ENCODE measurements at places on chromosomes 1 and 21.

- no peak for DNase-seq
Observed at GRCh38 chr1:194279975-194280374, 1093.6 kb upstream of the B3GALT2 start.

GRCh38 chr1:234499119-234499942 lies 20.4 kb upstream of the TARBP1 start:
- peak; percentile 74 for DNase-seq

- no peak for DNase-seq
Observed at GRCh38 chr1:90964444-90965035, 57.3 kb downstream of the ZNF644 start.

DNA sequence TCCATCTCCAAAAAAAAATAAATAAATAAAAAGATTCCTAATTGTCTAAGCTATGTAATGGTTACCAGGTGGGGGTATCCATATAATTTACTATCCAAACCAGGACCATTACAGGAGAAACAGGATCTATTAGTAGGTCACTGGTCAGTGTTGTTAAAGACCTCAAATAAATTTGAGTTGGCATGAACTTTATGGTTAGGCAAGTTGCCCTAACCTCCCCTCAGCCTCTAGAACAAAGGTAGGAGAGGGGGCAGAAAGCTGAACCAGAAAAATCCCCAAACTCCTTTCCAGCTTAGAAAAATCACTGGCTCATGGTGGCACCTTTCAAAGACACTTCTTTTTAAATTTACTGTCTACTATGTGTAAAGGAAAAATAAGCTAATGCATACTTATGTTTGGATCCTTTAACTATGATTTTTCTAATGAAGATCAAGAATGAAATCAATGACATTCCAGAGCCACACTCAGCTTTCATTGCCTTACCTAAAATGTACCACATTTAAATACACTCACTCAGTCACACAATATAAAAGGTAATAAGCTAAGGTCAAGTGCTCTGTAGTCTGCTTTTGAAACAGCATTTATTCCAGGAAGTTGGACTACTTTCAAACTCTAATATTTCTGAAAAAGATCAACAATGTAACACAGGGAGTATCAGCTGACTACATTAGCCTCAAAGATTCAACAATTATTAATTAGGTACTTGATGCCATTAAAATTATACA lies 13.8 kb downstream of the EIF4G3 start:
- no peak for DNase-seq

DNA sequence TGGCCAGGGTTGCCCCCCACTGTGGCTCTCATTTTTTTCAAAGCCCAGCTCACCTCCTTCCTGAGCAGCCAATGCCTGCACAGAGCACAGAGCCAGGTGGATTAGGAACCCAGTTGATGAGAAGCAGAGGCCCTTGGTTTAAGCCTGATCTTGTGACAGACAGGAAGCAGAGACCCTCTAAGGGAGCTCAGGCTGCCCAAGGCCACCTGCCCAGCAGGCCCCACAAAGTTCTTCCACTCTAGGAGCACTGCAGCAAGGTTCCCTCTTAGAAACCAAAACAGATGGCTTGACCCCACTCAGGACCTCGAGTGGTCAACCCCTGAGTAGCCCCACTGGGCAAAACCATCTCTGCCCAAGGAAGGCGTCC lies 25.5 kb upstream of the PRSS38 start:
- no peak for DNase-seq

DNA sequence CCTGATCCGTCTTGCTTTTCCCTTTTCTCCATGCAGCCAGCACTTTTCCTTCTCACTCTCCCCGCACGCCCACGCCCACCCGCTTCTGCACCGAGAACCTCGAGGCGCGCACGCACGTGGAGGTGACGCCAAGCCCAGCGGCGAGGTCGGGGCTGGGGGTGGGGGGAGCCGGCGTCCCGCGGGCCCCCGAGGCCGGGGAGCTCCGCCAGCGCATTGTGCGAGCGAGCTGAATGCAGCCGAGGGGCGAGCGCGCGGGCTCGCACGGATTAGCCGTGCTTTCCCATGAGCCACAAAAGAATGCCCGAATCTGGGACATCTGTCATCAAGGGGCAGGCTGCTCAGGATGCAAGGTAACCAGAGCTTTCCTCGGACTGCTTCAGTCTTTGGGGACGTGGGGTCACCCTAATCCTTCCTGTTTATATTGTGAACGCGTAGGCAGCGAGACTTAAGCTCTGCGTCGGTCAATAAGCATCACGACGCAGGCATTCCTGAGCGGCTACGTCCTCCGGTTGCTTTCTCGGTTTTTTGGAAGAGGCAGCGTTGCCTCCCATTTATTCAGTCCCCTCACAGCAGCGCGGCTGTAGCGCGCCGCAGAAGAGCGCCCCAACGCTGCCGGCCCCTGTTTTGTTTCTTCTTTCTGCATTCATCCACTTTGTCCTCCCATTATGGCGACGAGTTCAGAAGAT lies 67.3 kb upstream of the AKT3 start:
- DNase-seq: no peak

GRCh38 chr1:178960482-178961240 lies 65.0 kb upstream of the FAM20B start:
- DNase-seq: no peak

DNA sequence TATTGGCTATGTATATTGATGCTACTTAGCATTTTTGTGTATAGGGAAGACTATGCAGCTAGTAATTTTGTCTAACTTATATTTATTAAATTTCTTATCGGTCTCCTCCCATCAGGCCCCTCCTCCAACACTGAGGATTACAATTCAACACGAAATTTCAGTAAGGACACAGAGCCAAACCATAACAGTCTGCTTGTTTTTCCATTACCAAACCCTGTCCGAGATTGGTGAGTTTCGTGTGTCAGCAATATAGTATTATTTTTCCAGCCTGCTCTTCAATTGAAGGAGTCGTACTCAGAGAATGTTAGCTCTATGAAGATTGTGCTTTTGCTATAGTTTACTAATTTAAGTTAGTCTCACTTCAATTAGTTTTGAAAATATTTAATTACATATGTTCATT lies 1495.3 kb downstream of the MRPL39 start:
- DNase-seq: no peak

DNA sequence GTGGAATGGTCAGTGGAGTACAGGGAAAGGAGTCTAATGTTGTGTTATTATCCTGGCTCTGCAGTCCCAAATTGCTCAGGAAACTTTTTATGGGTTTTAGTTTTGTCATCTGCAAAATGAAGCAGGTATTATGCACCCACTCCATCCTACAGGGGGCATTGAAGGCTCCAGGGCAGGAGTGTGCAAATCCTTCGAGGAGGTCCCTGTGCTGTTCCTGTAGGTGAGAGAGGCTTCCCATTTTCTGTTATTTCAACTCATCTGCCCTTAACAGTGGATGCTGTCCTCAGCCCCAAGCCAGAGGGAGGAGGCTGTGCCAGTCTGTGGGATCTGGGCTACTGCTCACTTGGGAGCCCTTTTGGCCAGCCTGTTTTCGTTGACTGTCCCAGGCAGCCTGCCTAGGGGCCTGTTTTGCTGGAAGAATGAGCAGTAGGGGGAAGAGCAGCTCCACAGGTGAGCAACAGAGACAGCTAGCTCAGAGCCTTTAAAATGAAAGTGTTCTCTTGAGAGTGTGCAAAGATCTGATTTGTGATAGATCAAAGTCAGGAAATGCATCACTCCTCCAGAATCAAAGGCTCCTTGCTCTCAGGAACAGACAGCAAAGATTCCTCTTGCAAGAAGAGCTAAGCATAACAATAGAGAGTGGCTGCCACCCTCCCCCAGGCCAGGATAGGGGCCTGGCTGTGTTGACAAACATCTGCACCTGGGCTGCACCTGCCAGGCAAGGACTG lies 317.6 kb upstream of the PROX1 start:
- DNase-seq: no peak

DNA sequence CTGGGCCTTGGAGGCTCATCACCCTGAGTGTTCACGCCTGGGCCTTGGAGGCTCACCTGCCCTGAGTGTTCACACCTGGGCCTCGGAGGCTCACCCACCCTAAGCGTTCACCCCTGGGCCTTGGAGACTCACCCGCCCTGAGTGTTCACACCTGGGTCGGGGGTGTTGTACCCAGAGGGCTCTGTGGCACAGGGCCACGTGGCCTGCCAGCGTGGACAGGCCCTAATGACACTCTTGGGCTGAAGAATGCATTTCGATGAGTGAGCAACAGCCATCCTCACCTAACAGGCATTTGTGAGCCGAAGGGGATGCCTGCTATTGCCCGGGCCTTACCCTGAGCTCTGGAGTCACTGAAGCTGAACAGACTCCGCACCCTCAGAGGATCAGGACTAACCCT lies 17.5 kb downstream of the SLC19A1 start:
- DNase-seq: no peak

- DNase-seq: no peak
Observed at GRCh38 chr1:88801575-88802208, 89.7 kb downstream of the GTF2B start.

GRCh38 chr21:32813265-32813903 lies 41.8 kb upstream of the PAXBP1 start:
- no peak for DNase-seq

GRCh38 chr1:64133036-64133435 lies 70.4 kb upstream of the UBE2U start:
- DNase-seq: no peak

DNA sequence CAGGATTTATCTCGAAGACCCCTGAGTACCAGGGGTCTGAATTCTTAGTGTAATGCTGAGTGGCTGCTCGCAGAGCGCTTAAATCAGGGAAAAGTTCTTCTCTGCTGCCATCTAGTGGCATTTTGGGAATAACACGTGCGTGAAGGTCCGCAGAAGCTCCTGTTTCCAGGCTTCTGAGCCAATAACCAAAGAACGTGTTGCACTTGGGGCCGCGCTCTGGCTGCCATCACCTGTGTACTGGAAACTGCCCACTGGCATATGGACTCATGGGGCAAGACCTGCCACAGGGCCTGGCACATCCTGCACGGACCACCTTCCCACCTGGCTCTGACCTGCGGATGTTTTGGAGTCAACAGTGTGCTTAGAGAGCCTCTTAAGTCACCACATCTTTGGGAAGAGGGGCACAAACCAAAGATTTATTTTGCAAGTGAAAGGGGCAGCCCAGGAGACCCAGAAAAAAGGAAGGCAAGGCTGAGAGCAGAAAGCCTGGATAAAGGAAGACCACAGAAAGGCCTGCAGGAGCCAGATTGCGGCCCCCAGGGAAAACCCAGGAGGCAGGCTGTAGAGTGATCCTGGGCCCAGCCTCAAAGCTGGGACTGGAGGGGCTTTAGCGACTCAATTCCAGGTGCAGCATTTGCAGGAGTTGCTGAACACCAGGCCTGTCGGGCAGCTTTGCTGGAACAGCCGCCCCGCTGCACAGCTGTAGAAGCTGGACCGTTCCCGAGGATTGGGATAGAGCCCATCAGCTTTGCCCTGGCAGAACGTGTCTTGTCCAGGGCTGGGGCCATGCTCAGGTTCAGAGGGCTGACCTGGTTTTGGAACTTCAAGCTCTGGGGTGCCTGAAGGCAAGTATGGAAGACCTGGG lies 13.0 kb downstream of the CHIT1 start:
- no peak for DNase-seq

DNA sequence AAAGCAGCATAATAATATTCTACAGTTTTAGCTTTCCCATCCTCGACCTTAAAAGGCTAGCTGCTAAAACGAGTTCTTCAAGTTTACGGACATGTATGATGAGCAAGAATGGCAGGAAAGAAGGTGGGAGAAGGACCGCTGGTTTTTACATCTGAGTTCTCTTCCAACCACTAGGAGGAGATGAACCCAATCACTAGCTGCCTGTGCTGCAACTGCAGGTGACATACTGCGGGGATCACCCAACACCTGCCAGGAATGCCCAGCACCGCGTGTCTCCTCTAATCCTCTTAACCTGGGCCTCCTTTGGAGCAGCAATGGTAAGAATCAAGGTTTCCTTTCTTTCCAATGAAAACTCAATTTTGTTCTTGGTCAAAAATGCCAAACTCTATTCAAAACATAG lies 23.5 kb downstream of the TOR3A start:
- no peak for DNase-seq

- DNase-seq: no peak
Observed at GRCh38 chr1:8259498-8260290, 58.2 kb upstream of the SLC45A1 start.

- no peak for DNase-seq
Observed at GRCh38 chr1:185869590-185869989, 135.4 kb downstream of the HMCN1 start.

DNA sequence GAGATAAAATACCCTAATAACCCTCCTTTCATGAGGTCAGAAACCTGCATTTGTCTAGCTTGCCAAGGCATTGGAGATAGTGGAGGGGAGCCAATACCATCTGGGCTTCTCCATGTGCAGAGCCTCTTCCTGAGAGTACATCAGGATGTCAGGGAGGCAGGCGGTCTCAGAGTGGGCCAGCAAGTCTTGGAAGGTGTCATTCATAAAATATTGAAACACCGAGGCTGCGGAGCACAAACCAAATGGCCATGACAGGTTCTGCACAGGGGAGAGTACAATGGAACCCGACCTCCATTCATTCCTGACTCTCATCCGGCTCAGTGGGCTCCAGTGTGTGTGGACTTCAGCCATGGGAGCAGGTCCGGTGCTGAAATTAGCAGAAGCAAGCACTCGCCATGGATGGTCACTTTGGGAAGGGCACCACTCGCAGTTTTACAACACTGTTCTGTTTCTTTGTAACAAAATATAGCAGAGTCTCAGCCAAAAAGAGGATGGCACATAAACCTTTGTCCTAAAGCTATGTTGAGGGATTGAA lies 446.6 kb downstream of the SIPA1L2 start:
- no peak for DNase-seq

DNA sequence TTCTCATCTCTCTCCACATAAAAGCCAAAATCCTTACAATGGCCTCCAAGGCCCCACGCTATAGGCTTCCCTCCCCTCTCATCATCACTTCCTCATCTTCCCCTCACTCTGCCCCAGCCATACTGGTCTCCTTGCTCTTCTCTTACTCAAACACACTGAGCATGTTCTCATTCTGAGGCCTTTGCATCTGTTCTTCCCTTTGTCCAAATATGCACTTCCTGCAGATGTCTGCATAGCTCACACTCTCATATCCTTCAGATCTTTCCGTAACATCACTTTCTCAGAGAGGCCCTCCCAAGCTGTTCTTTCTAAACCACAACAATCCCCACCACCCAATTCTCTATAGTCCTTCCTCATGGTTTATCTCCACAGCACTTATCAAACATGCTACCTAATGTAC lies 284.1 kb downstream of the HHIPL2 start:
- DNase-seq: no peak

Data from activated CD4-positive, CD25-positive, alpha-beta regulatory T cell (primary cell).